DMS79 treated with DMSO at 0.1 percent for 48 hours (cell line): ENCODE measurements at places on chromosomes 12 and 14.

DNA sequence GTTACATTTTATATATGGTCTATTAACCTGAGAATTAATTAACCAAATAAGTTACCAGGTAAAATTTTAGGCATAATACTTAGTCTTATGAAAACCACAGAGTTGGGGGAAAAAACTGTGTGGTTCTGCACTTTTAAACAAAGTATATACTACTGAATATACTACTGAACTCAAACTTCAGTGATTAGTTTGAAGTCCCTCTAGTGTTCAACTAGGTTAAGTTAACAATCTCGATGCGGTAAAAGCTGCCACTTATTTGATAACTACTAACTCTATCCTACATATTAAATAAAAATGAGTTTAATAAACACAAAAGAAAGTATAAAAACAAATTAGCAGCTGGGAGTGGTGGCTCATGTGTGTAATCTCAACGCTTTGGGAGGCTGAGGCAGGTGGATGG lies 56.7 kb downstream of the MED13L start:
- no peak for DNase-seq

DNA sequence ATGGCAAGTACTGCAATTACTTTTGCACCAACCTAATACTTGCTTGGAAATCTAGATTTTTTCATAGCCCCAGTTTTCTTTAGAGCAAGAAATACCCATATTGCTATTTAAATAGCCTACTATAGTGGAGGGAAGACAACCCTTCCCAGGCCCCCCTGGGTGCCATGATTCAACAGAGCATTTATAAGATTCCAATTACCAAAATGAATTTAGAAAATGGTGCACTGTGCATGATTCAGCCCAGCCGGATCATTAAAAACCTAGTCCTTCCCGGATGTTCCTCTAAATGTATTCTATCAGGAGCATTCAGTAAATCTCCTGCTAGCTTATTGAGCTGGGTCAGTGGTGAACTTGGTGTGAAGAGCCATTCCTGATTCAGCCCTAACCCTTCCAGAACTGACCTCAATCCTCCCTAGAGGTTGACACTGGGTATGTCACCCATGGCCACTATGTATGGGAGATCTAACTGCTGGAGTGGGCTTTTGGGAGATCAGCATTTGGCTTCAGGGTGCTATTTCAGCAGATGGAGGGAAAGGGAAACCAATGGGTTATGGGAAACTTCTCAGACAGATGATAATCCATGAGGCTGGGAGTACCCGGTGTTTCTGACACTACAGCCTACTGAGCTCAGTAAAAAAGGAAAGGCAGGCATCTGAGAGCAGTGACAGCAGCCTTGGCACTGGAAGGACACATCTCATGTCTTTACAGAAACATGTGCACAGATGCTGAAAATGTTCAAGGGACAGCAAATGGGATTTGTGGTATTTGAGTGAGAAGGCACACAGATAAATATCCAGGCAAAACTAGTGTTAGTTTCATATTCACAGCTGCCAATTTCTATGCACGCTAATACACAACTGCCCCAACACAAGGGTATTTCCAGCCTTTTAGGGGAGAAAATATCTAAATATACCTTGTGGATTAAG lies 258.9 kb downstream of the DPF3 start:
- DNase-seq: no peak

- DNase-seq: no peak
These were observed 42.3 kb upstream of the MDM1 start for GRCh38 chr12:68374307-68374982.

DNA sequence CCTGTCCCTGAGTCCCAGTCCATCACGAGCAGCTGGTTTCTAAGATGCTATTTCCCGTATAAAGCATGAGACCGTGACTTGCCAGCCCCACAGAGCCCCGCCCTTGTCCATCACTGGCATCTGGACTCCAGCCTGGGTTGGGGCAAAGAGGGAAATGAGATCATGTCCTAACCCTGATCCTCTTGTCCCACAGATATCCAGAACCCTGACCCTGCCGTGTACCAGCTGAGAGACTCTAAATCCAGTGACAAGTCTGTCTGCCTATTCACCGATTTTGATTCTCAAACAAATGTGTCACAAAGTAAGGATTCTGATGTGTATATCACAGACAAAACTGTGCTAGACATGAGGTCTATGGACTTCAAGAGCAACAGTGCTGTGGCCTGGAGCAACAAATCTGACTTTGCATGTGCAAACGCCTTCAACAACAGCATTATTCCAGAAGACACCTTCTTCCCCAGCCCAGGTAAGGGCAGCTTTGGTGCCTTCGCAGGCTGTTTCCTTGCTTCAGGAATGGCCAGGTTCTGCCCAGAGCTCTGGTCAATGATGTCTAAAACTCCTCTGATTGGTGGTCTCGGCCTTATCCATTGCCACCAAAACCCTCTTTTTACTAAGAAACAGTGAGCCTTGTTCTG lies 41.6 kb downstream of the DAD1 start:
- no peak for DNase-seq

- no peak for DNase-seq
These were observed 41.6 kb upstream of the NTF3 start for GRCh38 chr12:5390174-5390799.

- no peak for DNase-seq
These were observed 19.7 kb downstream of the SYNE3 start for GRCh38 chr14:95496690-95497259.

- no peak for DNase-seq
These were observed 3.6 kb downstream of the KRT83 start for GRCh38 chr12:52317468-52318052.

- no peak for DNase-seq
These were observed 27.2 kb downstream of the SLC15A4 start for GRCh38 chr12:128796439-128797118.
